ENCODE measurements at places on chromosomes 4 and X. TPM values are rescaled to one million over a fixed set of nuclear protein-coding genes. Genes with fewer than 3 reads are reported as not detected.

- no peaks in the 10 kb centered on the region for H3K27me3 ChIP-seq
- H3K36me3 ChIP-seq = no peaks in the 10 kb centered on the region
- no peaks in the 10 kb centered on the region for H3K4me1 ChIP-seq
- no peak for DNase-seq
Measured at GRCh38 chr4:30904588-30904987, 184.4 kb downstream of the PCDH7 start.

DNA sequence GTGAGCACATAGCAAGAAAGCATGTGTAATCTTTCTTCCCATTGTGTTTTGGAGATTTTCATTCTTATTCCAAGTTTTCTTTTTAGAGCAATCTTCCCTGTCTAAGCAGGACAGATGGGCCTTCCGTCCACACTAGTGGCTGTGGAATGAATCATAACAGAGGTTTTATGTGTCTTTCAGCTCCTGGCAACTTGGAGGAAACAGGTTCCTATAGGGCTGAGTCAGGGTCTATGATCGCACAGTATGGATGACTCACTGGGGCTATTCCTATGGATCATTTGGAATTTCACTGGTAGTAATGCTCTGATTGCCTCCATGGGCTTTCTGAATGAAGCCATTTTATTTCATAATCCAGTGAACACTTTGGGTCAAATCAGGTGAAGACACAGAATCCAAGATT, 51.8 kb upstream of the CBLL2 start:
- no peak overlapping the region for H3K4me3 ChIP-seq
- H3K4me1 ChIP-seq = no peaks in the 10 kb centered on the region
- H3K27me3 ChIP-seq = no peaks in the 10 kb centered on the region

DNA sequence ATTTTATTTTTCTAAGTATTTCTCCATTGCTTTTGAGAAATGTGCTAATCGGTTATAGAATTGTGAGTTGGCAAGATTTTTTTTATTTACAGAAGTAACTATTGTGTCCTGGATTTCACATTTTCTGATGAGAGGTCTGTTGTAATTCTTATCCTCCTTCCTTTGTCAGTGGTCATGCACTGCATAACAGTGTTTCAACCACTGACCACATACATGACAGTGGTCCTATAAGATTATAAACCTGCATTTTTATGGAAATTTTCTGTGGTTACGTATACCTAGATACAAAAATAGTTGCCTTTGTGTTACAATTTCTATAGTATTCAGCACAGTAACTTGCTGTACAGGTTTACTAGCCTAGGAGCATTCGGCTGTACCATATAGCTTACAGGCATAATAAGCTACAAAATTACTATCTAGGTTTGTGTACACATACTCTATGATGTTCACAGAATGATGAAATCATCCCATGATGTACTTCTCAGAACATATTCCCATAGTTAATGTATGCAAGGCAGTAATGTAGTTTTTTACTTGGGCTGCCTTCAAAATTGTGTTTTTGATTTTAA, 47.8 kb downstream of the APELA start:
- no peak for DNase-seq
- no peak overlapping the region for H3K27ac ChIP-seq
- H3K4me3 ChIP-seq = no peak overlapping the region
- no peaks in the 10 kb centered on the region for H3K36me3 ChIP-seq
- H3K4me1 ChIP-seq = no peaks in the 10 kb centered on the region

DNA sequence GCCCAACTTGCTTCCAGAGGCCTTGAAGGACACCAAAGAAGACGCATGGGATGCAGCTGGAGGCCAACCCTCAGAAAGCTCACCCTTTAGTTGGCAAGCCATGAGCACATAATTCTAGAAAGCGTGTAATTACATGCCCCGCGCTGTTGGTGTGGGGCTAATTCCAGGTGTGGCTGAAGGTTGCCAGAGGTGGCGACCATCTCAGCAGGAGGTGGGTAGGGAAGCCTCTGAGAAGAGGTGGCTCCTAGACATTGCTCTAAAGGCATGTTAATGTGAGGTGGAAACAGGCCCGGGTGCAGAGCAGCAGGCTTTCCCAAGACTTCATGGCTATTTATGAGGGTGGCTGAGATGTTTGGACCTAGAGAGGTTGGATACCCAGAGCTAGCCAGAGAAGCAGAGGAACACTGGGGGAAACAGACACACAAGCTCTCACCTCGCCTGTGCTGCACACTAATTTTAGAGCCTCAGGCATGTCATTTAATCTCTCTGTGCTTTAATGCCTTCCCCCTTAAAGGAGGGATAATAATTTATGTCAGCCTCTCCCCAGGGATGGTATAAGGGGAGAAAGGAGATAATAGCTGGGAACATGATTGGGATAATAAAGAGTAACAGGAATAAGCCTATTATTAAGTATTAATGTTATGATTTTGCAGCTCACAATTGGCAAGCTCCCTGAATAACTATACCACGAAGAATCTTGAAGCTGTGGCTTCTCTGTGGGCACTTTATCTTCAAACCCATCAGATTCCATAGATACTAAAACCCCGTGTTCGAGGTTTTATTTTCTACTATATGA, 60.0 kb upstream of the HELT start:
- peaks cover 9% of the 10 kb centered on the region for H3K4me1 ChIP-seq
- no peaks in the 10 kb centered on the region for H3K27me3 ChIP-seq
- H3K27ac ChIP-seq = no peak overlapping the region

DNA sequence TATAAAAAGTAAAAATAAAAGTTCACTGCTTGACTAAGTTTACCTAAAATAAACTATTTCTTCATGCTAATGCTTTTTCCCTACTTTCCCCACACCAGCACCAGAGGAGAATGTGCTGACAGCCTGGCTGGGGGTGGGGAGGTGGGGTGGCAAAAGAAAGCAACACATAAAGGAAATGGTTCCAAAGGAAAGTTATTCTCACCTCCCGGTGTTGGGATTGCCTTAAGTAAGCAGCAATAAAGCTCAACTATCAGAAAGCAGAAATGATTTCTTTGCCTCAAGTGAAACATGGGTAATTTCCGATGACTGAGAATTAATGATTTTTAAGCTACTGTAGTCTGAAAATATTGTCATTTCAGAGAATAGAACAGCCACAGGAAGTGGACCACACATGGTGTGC, 84.5 kb upstream of the DKK2 start:
- H3K4me1 ChIP-seq = peaks cover 9% of the 10 kb centered on the region
- no peak overlapping the region for H3K4me3 ChIP-seq
- no peak for DNase-seq
- no peak overlapping the region for H3K27ac ChIP-seq

GRCh38 chr4:52014903-52015302, 5.3 kb downstream of the LRRC66 start:
- no peak overlapping the region for H3K4me3 ChIP-seq
- H3K27me3 ChIP-seq = no peaks in the 10 kb centered on the region
- no peak for DNase-seq

ARHGAP36 gene
- 2.7 TPM for total RNA-seq

GRCh38 chr4:141047228-141047884, 85.9 kb downstream of the RNF150 start:
- DNase-seq = no peak
- H3K36me3 ChIP-seq = no peaks in the 10 kb centered on the region
- H3K4me1 ChIP-seq = peaks cover 13% of the 10 kb centered on the region

DNA sequence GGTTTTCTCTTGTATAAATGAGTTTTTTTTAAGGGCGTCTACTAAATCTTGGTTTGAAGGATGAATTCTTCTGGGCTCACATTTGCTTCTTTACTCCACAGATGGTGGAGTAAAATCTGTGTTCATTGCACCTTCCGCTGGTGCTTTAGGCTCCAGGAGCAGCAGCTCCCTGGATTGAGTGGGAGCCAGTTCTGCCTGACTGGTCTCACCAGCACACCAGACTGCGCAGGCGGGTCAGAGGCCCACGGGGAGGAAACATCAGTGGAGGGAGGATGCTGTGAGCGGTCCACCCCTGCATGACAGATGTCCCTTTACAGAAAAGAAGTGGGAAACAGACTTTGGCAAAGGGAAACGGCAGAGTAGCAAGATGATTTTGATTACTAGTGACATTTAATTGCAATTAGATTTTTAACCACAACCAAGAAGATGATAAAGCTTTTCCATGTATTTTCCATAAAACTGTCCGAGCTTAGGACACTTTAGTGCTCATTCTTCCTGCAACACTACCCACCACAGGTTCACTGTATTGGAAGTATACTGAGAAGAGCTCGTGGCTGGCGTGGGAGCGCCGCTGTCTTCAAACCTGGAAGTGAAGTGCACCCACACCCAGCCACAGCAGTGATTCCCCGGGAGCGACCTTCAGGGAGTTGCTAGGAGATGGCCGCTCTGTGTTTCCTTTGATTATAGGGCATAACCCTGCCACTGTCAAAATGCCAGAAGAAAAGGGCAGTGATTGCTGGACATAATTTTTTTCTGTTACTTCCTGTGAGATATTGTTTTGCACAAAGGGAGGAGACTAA, 95.2 kb downstream of the SORBS2 start:
- H3K4me1 ChIP-seq = no peaks in the 10 kb centered on the region
- DNase-seq = no peak
- no peak overlapping the region for H3K27ac ChIP-seq
- H3K36me3 ChIP-seq = no peaks in the 10 kb centered on the region
- no peaks in the 10 kb centered on the region for H3K27me3 ChIP-seq

COL25A1 gene
- 2.0 TPM for total RNA-seq

- no peaks in the 10 kb centered on the region for H3K27me3 ChIP-seq
- no peaks in the 10 kb centered on the region for H3K4me1 ChIP-seq
- no peak for DNase-seq
- H3K36me3 ChIP-seq = no peaks in the 10 kb centered on the region
- peak within 1 kb of the TSS; percentile 71 for H3K4me3 ChIP-seq
Measured at GRCh38 chrX:55489314-55490009, at the start of gene USP51. TSS of gene USP51 (minus strand) at chrX:55489848. CDS start at chrX:55488939, 909 bp downstream.

DNA sequence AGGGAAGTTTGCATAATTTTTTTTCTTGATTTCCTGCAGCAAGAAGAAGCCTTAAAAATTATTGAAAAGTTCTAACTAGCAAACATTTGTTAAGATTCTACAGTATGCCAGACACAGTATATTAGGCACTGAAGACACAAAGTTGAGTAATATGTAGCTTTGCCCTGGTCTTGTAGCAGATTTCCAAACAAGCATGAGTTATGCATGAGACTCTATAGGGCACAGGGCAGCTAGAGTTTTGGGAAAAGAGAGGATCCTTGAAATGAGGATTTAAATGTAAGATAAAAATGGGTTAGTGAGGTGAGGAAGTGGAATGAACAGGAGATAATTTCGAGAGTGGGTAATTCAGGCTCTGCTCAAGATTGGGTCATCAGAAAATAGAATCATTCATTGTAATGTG, 8.6 kb upstream of the GPRIN3 start:
- no peak overlapping the region for H3K4me3 ChIP-seq
- no peaks in the 10 kb centered on the region for H3K36me3 ChIP-seq
- DNase-seq = no peak

DNA sequence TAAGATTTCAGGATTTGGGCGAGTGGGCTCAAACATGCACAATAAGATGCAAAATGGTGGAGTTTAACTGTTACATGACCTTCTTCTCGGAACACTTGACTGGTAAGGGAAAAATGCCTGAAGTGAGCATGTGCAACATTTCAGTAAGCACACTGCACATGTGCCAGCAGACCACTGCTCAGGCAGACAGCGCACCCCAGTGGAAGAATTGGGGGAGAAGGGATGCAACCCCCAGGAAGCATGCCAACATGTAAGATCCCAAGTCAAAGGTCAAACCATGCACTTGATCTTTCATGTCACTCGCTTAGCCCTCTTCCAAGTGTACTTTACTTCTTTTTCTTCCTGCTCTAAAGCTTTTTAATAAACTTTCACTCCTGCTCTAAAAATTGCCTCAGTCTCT, 256.3 kb downstream of the CENPC start:
- no peaks in the 10 kb centered on the region for H3K27me3 ChIP-seq
- H3K4me1 ChIP-seq = no peaks in the 10 kb centered on the region
- H3K36me3 ChIP-seq = no peaks in the 10 kb centered on the region
- H3K27ac ChIP-seq = no peak overlapping the region

USP27X gene
- 1.0 TPM for total RNA-seq

DNA sequence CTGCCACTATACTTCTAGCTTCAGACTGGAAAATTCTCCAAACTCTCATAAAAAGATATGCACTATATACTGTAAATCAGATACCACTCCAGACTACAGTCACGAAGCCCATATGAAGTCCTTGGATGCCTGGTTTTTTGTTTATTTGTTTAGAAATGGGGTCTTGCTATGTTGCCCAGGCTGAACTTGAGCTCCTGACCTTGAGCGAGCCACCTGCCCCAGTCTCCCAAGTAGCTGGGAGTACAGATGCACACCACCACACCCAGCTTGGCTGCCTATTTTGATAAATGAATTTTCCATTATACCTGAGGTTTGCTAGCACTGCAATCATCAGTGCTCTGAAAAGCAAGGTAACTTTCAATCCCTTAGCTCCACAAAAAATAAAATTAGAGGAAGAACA, 53.1 kb downstream of the ELF2 start:
- no peak overlapping the region for H3K27ac ChIP-seq
- no peaks in the 10 kb centered on the region for H3K27me3 ChIP-seq
- DNase-seq = no peak
- H3K36me3 ChIP-seq = no peaks in the 10 kb centered on the region
- H3K4me3 ChIP-seq = no peak overlapping the region
- H3K4me1 ChIP-seq = no peaks in the 10 kb centered on the region

GRCh38 chr4:85058551-85058950, 92.1 kb upstream of the WDFY3 start:
- no peak for DNase-seq
- H3K27me3 ChIP-seq = no peaks in the 10 kb centered on the region
- no peak overlapping the region for H3K4me3 ChIP-seq

GK gene
- 3.8 TPM for total RNA-seq

- H3K27ac ChIP-seq = no peak overlapping the region
- no peaks in the 10 kb centered on the region for H3K36me3 ChIP-seq
- no peaks in the 10 kb centered on the region for H3K27me3 ChIP-seq
- DNase-seq = no peak
- no peaks in the 10 kb centered on the region for H3K4me1 ChIP-seq
- H3K4me3 ChIP-seq = no peak overlapping the region
Measured at GRCh38 chrX:6024204-6024603, 204.5 kb downstream of the NLGN4X start.

PFKFB1 gene
- total RNA-seq = 9.3 TPM

DNA sequence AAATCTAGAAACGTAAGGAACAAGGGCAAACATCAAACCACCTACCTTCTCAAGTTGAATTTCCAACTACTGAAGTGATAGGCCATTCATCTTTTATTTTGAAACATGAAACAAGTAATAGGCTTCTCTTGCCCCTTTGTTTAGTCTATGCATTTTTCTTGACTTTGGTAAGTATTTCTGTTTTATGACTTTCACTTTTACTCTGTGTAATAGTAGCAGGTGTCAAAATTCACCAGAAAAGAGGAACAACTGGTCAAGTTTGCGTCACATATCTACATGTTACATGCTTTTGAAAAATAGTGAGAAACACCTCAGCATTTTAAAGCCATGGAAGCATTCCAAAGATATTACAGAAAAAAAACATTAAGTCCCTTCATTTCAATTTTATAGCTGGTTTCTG, 157.1 kb upstream of the FTHL17 start:
- H3K4me1 ChIP-seq = no peaks in the 10 kb centered on the region
- no peak overlapping the region for H3K27ac ChIP-seq
- H3K27me3 ChIP-seq = no peaks in the 10 kb centered on the region

- no peak overlapping the region for H3K4me3 ChIP-seq
- no peaks in the 10 kb centered on the region for H3K36me3 ChIP-seq
- no peaks in the 10 kb centered on the region for H3K27me3 ChIP-seq
- no peaks in the 10 kb centered on the region for H3K4me1 ChIP-seq
- no peak overlapping the region for H3K27ac ChIP-seq
- DNase-seq = no peak
Measured at GRCh38 chr4:173910891-173911290, 372.6 kb downstream of the FBXO8 start.

All from gastrocnemius medialis (tissue), 4 donors.